ENCODE measurements at places on chromosomes 3 and 15. TPM values are rescaled to one million over a fixed set of nuclear protein-coding genes. Genes with fewer than 3 reads are reported as not detected.

GRCh38 chr3:194471863-194472262 is 14.9 kb downstream of the ATP13A3 start:
- no peak for DNase-seq

DNA sequence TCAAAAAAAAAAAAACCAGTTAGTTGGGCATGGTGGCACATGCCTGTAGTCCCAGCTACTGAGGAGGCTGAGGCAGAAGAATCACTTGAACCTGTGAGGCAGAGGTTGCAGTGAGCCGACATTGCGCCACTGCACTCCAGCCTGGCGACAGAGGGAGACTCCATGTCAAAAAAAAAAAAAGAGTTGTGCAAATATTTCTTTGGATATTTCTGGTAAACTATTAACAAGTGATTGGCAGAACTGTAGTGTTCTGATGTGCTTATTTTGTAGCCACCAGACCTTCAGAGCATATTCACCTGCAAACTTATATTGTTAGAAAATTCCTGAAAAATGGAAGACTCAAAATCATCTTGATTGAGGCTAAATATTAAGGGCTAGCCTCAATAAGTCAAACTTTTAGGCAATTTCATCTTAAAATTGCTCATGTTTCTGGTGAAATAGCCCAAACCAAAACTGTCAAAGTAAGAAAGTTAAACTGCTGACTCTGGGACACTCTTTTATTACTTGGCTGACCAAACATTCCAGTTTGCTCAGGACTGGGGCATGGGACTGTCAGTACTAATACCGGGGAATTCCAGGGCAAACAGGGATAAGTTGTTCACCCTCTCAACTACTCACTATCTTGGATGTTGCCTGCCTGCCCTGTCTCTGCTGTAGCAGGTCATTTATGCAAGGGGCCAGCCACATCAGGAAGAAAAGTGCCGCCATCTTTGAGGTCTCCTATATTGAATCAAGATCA is 37.0 kb downstream of the ABHD2 start:
- no peak for DNase-seq

The AAGAB gene
- 23.9 TPM for total RNA-seq

GRCh38 chr3:9732080-9732739 is 675 bp downstream of the BRPF1 start:
- no peak for DNase-seq

DNA sequence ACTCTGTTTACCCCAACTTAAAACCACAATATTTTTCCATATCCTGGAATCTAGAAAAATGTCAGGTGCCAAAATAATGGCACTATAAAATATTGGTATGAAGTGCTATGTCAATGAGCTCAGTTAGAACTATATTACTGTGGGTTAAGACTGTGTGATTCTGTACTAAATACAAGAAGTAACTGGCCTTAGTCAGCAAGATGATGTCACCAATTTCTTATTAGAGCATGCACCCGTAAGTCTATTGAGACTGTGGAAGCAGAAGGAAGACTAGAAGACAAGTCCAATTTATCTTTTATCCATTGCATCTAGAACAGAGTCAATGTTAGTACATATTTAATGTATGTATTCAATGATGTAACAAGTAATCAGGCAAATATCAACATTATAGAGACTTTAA is 25.0 kb downstream of the LRRC58 start:
- no peak for DNase-seq

The IMP3 gene
- 171 TPM for total RNA-seq

The HDAC11 gene
- 24.7 TPM for total RNA-seq

DNA sequence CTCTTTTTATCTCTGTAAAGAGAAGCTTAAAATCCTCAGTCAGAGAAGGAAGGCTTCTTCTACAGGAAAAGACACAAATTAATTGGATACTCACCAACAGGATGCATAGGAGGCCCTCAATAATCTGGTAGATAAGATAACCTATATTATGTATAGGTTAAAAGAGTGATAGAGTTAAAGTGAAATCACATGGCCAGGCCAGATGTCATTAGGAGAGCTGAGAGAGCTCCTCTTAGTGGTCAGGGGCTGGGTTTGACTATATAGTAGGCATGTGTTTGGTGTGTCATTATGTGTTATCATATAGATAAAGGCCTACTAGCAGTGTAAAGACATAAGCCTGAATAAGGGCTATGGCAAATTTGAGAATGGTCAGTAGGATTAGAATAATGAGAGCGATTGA is 479.3 kb downstream of the EPHA3 start:
- DNase-seq = no peak

The FNDC3B gene
- 106 TPM for total RNA-seq

GRCh38 chr15:74873756-74874424 is 725 bp upstream of the SCAMP2 start:
- DNase-seq = no peak
